T-helper 22 cell (primary cell): ENCODE measurements at places on chromosomes 13 and 19.

DNA sequence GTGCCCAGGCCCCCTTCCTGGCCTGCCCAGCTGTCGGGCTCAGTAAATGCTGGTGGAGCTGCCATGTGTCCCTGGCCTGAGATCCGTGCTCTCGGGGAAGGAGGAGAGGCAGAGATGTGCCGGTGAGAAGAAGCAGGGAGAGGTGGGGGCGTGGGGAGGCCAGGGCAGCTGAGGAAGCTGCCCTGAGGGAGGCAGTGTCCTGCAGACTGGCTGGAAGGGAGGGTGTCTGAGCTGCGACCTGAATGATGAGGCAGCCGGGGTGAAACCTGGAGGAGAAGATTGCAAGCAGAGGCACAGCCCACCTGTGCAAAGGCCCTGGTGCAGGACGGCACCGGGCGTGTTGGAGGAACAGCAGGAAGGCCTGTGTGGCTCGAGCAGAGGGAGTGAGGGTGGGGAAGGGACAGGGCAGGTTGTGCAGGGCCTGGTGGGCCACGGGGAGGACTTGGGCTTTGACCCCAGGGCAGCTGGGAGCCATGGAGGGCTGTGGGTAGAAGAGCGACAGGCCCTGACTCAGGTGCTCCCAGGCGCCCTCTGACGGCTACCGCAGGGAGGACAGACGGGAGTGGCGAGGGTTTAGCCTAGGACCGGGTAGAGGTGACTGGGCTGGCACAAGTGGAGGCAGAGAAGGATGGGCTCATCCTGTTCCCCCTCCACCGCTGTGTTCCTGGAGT lies 14.0 kb upstream of the CELF5 start:
- DNase-seq = peak; percentile 21

DNA sequence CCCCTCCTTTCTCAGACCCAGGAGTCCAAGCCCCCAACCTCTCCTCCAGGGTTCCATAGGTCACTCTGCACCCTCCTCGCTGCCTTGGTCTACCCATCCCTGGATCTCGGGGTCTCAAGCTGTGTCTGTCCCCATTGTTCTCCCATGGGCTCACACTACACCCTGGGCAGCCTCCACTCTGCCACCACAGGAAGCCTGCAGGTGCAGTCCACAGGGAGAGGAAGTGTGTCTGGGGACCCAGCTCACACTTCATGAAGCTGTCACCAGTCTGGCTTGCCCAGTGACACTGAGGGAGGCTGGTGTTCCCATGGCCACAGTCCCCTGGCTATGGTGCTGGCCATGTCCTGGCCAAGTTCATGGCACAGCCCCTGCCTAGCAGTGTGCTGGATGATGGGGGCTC lies 5.3 kb downstream of the NECTIN2 start:
- no peak for DNase-seq

- no peak for DNase-seq
Observed at GRCh38 chr13:52744842-52745375, 5.3 kb upstream of the CNMD start.

GRCh38 chr19:46475986-46476385 lies 4.6 kb upstream of the PNMA8A start:
- no peak for DNase-seq

DNA sequence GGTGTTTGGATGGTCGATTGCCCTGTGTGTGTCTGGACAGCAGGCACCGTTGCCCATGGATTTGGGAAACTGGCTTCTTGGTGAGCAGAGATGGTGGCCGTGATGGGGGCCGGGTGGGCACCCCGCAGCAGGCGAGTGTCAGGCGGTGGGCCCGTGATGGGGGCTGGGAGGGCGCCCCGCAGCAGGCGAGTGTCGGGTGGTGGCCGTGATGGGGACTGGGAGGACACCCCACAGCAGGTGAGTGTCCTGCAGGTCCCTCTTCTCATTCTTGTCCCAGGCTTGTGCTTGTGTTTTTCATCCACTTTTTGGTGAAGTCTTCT lies 86.5 kb downstream of the KDM4B start:
- DNase-seq = no peak

- no peak for DNase-seq
Observed at GRCh38 chr19:50549927-50550593, 18.2 kb downstream of the LRRC4B start.

DNA sequence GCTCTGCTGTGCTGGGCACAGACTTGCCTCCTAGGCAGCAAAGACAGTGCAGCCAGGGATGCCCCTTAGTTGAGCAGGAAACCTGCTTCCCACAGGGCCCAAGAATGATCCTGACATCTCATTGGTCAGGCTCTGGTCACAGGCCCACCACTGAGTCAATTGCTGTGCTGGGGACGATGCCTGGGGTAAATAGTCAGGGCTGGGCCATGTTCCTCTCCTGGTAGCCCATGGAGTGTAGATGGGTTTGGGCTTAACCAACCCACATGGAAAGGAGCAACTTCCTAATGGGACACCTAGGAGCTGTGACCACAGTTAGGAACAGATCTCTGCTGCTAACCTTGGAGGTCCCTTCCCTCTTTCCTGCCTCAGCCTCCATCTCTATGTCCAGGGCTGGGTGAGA lies 212.5 kb upstream of the ZNF536 start:
- DNase-seq = no peak

- no peak for DNase-seq
Observed at GRCh38 chr13:100125946-100126345, 37.1 kb downstream of the PCCA start.

- peak; percentile 63 for DNase-seq
Observed at GRCh38 chr19:41352609-41353465, 885 bp downstream of the TGFB1 start.

- no peak for DNase-seq
Observed at GRCh38 chr19:48556163-48556562, 4.2 kb downstream of the SULT2B1 start.

DNA sequence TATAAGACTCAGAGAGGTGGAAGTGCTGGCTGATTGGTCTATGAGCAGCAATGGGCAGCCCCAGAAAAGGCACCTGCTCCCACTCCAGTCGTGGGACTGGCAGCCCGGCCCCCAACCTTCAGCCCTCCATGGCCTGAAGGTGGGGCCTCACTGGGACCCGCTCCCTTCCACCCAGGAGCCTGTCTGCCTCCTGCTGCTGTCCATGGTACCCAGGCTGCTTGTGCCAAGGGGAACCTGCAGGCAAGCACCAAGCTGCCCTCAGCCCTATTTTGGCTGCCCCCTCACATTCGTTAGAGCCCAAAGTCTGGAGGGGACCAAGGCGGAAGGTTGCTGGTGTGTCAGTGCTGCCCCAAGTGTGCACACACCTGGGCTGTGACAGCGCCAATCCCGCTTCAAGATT lies 2304.9 kb downstream of the PCDH9 start:
- DNase-seq = no peak

- no peak for DNase-seq
Observed at GRCh38 chr13:30898678-30899241, 7.3 kb upstream of the MEDAG start.

DNA sequence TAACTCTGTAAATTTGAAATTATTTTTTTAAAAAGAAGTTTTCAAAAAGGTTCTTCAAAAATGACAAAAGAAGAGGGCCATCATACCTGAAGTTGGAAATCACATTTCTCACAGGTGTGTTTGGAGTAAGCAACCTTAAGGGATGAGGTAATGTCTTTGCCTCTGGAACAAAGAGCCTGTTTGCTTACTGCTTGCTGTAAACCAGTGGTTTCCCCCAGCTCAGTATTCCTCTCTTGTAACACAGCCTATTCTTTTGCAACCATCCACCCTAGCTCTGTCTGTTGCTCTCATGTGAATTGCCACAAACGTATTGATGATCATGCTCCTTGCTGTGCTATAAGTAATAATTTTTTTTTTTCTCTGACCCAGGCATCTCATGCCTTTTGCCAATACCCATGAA lies 38.1 kb downstream of the UCHL3 start:
- no peak for DNase-seq

DNA sequence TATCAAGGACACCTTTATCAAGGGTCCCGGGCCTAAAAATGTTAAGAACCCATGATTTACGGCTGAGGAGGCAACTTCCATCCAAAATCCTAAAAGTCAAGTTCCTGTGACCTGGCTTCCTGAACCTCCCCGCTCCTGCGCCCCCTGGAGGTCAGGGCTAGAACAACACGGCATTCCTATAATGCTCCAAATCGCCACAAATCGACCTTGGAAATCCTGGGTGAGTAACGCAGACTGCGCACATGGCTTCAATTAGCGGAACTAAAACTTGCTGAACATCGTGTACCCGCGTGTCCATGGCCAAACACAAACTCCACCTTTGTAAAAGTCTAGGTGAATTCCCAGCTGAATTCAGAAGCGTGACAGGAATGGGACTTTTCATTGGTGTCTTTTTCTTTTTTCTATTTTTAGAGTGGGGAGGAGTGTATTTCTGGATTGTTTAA lies 4.3 kb upstream of the C5AR1 start:
- DNase-seq = peak; percentile 10
